ENCODE measurements at places on chromosomes 6 and 20.

- no peak for DNase-seq
Measured at GRCh38 chr6:132548746-132549463, 3.6 kb upstream of the TAAR8 start.

DNA sequence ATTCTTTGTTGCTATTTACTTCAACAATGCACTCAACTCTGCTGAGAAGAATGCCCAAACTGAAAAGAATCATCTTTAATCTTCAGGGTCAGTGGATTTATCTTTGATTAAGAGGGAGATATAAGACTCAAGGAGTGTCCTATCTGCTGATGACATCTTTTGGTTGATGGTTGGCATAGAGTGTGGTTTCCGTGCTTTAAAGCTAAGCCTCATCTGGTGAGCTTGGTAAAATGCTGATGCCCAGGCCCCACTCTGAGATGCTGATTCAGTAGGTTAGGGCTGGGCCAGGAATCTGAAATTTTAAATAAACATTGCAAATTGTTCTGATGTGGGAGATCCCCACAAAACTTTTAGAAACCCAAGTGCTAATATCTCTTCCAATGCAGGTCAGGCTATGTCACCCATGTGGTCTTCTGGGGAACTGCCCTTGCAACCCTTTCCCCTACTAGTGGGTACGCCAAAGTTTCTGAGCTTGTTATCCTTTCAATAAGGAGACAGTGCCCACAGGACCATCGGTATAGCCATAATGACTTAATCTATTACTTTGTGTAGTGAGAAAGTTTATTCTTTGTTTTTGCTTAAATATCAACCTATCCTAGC lies 68.5 kb upstream of the ARMH2 start:
- no peak for DNase-seq

DNA sequence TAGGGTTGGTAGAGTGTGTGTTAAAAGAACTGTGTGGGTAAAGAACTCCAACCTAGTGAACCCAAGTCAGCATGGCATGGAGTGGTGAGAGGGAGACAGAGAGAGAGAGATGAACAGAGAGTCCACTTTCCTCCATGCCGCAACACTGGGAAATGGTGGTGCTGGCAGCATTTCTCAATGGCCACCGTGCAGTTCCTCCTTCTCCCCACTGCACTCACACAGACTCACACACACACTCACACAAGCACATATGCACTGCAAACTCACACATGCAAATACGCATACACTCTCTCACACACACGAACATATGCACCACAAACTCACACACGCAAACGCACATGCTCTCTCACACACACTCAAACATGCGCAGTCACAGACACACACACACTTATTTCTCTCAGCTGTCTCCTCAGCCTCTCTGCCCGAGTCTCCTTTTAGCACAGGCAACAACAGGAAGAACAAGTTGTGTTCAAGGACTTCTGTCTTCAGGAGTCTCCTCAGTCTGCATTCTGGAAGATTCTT lies 66.5 kb upstream of the LY86 start:
- no peak for DNase-seq

GRCh38 chr20:1195226-1195625 lies 8.0 kb upstream of the C20orf202 start:
- DNase-seq, result no peak
